ENCODE measurements at places on chromosomes 7 and 10.
A peak's percentile ranks its signal among the peaks of the same experiment; 100 is the strongest.

DNA sequence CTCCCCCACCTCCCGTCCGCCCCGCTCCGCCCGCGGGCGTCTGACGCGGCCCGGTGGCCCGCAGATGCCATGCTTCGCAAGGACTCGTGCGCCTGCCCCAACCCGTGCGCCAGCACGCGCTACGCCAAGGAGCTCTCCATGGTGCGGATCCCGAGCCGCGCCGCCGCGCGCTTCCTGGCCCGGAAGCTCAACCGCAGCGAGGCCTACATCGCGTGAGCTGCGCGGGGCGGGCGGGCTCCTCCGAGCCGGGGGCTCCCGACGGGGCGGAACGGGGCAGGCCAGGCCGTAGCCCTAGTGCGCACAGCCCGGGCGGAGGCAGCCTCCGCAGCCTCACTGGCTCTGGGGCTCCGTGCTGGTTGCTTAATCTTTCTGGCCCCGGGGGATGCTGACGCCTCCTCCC lies 2.8 kb downstream of the ASIC3 start:
- DNase-seq: no peak

DNA sequence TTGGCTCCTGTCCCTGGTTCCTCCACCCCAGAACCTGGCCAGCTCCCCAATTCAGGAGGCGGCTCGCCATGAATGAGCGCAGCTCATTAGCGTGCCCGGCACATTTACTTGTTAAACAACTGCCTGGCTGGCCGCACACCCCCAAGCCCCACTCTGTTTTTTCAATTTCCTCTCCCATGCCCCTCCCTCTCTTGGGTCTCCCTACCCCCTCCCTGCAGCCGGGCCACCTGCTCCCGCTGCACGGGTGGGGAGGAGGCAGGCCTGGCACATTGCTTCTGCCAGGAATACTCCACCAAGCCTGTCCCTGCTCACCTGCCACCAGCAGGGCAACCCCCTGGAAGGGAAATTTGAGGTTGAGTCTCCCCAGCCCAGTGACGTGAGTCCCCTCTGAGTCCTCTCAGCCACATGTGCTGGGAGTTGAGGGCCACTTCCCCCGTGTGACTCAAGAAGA lies 2.5 kb upstream of the SLIT1 start:
- no peak for DNase-seq

GRCh38 chr10:451021-451471 lies 238.4 kb downstream of the DIP2C start:
- DNase-seq: peak; percentile 75

GRCh38 chr7:127378537-127378936 lies 14.0 kb downstream of the ZNF800 start:
- DNase-seq: no peak

GRCh38 chr10:98262571-98262970 lies 5.4 kb downstream of the LOXL4 start:
- DNase-seq: no peak

- no peak for DNase-seq
Observed at GRCh38 chr7:18123508-18124239, 96.0 kb upstream of the PRPS1L1 start.

DNA sequence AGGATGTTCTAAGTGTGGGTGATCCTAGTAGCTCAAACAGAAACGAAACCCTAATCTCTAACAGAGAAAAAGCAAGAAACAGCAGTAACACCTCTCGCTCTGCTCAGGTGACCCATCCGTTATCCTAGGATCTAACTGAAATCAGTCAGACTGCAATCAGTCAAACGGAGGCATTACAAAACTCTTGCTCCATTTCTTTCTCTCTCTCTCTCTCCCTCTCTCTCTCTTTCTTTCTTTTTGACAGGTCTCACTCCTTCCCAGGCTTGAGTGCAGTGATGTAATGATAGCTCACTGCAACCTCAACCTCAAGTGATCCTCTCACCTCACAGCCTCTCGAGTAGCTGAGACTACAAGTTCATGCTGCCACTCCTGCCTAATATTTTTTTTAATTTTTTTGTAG lies 1283.5 kb upstream of the CELF2 start:
- DNase-seq: no peak

Measured in GM12891 (cell line).